ENCODE measurements at places on chromosomes 6 and 20.

DNA sequence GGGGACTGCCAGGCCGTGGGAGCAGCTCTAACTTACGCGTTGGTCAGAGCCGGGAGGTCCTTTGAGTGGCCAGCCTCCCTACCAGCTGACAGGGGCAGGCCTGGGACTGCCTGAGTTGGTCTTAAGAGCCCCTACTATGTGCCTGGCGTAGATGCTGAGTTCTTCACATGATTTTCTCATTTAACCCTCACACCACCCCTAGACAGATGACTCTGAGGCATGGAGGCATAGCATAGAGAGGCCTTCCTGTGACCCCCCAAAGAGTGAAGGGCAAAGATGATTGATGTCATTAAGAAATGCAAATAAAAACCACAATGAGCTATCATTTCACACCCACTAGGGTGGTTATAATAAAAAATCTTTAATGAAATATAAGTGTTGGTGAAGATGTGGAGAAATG lies 36.8 kb downstream of the MRPL14 start:
- DNase-seq: no peak

- peak; percentile 34 for DNase-seq
Observed at GRCh38 chr6:109478841-109479624, 4.0 kb downstream of the ZBTB24 start.

GRCh38 chr20:6347916-6348315 lies 225.1 kb upstream of the FERMT1 start:
- no peak for DNase-seq

DNA sequence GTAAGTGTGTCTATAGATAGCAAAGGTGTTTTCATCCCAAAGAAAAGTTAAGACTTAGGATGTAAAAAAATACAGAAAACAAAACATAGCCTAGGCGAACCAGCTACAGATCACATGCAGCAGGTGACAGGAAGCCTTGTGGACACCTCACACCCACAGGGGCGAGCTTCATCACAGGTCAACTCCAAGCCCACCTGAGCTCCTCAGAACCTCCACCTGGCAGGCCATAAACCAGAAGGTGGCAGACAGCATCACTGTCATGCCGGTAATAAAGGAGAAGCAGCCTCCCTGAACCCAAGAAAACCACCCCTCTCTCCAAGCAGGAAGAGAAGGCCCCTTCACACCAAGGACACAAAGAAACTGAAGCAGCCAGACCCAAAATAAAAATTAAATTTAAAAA lies 1.0 kb downstream of the RALGAPA2 start:
- peak; percentile 38 for DNase-seq

- no peak for DNase-seq
Observed at GRCh38 chr6:161772176-161772575, 498.3 kb upstream of the AGPAT4 start.

DNA sequence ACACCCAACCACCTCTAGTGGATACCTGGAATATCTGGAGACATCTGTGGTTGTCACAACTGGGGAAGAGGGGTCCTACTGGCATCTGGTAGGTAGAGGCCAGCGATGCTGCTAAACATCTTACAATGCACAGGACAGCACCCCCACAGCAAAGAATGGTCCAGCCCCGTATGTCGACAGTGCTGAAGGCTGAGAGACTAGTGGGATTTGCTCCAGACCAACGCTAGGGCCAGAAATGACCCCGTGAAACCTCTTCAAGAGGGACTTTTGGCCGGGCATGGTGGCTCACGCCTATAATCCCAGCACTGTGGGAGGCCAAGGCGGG lies 7.2 kb downstream of the PREX1 start:
- DNase-seq: no peak

- DNase-seq: no peak
Observed at GRCh38 chr6:36064770-36065396, 37.3 kb downstream of the MAPK14 start.

DNA sequence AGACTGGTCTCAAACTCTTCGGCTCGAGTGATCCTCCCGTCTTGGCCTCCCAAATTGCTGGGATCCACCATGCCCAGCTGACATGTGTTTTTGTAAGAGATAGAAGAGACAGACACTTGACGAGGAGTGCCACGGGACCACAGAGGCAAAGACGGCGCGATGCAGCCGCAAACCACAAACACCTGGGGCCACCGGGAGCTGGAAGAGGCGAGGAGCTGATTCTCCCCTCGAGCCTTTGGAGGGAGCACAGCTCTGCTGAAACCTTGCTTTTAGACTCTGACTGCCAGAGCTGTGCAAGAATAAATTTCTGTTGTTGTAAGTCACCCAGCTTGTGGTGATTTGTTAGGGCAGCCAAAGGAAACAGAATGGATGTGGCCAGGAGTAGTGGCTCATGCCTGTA lies 46.9 kb downstream of the TFAP2C start:
- DNase-seq: no peak

- DNase-seq: no peak
Observed at GRCh38 chr6:29528300-29528931, 31.1 kb downstream of the UBD start.

DNA sequence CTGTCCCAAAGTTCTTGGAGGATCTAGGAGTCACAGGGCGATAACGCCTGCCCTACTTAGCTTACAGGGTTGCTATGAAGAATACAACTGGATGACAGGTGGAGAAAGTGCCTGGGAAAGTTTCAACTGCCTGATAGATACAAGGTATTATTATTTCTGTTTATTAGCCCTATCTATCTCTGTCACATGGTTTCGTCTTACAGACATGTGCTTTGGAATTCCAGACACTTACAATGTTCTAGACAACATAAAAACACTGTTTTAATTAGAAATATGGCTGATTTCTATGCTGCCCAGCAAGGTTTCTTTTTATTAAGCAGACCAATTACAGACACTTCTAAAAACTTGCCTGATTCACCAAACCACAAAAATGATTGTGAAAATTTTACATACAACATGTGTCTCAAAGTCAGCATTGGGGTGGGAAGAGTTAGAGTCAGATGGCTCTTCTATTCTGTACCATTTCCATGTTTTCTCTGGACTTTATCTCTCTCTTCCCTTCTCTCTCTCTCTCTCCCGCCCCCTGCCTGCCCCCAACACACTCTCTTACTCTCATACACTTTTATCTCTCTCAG lies 50.0 kb downstream of the GJA10 start:
- DNase-seq: peak; percentile 2

DNA sequence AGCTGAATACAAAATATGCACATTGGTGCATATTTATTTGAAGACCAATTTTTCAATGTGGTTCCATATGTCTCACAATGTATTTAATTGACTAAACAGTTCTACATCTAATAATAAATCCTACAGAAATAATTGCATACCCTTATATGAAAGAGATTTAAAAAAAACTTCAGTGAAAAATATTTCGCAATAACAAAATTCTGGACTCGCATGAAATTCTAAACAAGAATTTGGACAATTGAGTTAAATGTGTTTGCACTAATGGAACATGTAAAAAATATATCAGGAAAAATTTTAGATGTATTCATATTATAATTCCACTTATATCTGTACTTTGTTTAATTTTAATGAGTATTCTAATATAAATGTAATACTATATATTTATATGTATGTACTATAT lies 1003.1 kb downstream of the EYS start:
- DNase-seq: no peak

GRCh38 chr6:107691062-107691751 lies 132.9 kb downstream of the SCML4 start:
- no peak for DNase-seq

- DNase-seq: no peak
Observed at GRCh38 chr6:105869835-105870440, 216.2 kb upstream of the PRDM1 start.

DNA sequence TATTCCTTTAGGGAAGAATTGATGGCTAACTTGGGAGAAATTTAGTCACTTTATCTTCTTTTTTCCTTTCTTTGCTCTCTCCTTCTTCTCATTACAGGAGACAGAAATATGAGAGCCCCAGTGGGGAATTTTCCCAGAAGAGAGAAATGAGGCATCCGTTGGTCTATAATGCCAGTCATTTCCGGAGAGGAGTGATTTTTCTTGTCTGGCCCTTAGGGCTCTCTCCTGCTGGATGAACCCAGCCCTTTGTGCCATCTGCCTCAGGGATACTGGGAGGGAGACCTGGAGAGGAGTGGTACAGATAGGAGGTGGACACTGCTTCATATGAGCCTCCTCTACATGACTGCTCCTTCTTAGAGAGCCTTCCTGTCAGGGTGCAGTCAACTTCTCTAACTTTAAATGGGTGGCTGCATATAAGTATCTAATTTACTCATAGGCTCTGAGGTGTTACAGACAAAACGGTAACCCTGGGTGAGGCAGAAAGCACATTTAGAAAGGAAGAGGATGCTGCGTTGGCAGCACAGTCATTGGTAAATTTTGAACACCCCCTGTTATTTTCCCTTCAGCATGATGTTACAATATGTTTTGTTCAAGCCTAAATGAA lies 21.9 kb downstream of the RIMS1 start:
- no peak for DNase-seq

GRCh38 chr6:93918258-93918657 lies 498.9 kb upstream of the EPHA7 start:
- no peak for DNase-seq

GRCh38 chr20:60962367-60963045 lies 289.6 kb upstream of the CDH4 start:
- DNase-seq: no peak

DNA sequence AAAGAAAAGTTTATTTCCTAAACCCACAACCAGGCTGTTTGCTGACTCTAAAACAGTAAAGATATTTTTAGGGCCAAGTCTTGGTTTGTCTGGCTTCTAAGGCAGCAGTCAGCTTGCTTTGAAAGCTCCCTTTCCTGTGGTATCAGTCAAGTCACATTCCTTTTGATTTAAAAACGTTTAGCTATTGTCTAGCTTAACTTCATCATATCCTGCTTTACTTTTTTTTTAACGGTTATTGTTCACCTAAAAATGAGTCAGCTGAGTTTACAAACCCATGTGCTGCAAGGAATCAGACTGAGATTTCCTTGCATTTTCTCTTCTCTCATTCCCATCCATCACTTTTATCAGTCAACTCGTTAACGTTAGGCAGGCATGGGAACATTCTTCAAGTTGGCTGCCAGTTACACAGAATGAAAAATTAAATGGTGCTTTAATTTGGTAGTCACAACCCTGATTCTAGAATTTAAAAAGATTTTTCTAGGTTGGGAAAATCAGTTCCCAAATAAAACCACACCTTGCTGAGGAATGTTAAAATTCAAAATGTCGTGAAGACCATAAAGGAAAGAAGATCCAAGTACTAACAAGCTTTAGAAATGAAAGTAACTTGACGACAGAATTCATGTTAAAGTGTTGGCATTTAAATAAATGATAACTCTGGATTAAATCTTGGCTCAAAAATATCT lies 45.9 kb downstream of the ELOVL5 start:
- no peak for DNase-seq

DNA sequence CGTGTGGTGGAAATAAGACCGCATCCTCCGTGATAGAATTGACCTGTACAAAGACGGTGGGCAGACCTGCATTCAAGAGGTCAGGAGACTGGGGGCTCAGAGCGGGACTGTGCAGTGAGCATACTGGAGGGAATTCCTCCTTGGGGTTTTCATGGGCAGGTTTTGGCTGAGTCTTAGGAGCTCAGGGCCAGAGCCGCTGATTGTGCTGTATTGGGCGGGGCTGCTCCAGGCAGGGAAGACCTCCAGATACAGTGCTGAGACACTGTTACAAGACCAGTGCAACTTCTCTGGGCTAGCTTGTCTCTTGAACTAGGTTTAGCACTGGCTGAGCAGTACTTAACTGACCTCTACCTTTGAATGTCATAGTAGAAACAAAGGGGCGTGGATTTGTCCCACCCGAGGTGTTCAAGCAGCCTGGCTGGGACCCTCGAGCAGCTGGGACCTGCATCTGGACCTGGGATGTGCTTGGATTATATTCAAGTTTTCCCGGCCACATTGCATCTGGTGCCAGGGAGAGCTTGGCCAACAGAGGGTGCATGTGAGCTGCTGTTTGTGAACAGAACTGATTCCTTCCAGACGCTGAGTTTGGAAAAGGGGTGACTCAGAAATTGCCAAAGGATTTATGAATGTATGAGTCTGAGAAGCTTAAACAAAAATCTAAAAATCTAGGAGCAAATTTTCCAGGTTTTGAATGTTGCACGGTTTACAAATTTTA lies 33.4 kb upstream of the SLC22A1 start:
- peak; percentile 17 for DNase-seq

- no peak for DNase-seq
Observed at GRCh38 chr6:114785235-114786127, 442.7 kb upstream of the HS3ST5 start.

GRCh38 chr20:47354464-47354713 lies 2.1 kb downstream of the ZMYND8 start:
- no peak for DNase-seq

DNA sequence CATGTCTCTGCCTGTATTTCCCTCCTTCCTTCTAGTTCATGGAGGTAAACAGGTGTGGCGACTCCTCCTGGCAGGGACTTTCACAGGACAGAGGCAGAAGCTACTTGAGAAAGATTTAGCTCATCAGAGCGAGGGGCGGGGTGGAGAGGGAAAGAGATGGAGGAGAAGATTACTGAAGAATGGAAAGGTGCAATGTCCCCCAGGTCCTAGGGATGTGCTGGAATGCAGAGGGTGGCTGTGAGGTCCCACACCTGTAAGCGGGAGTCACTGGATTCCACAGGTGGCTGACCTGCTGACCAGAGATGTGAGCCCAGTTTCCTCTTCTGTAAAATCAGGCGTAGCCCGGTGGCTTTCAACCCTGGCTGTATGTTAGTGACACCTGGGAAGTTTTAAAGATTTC lies 199.2 kb upstream of the SULF2 start:
- DNase-seq: no peak

DNA sequence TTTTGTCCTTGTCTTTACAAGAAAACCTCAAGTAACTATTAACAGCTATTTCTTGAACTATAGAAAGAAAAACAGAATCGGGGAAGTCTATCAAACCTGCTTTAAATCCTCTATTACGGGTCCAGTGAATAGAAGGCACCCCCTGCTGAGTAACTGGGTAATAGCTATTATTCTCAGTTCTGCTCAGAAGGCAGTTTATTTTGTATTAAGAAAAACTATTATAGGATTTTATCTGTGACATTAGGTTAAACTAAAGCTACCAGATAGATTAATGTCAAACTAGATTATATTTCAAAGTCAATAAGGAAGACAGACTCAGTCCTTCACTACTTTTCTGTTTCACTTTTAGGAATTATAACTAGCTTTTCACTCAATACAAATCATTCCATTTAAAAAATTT lies 93.7 kb downstream of the DST start:
- DNase-seq: no peak

GRCh38 chr20:58078741-58079522 lies 149.5 kb downstream of the ANKRD60 start:
- no peak for DNase-seq

- peak; percentile 66 for DNase-seq
Observed at GRCh38 chr20:19937651-19938420, 79.3 kb upstream of the NAA20 start.

- no peak for DNase-seq
Observed at GRCh38 chr20:982754-983153, 19.4 kb downstream of the RSPO4 start.
